ENCODE measurements at places on chromosomes 11 and 22. TPM values are rescaled to one million over a fixed set of nuclear protein-coding genes. Genes with fewer than 3 reads are reported as not detected.

The NNMT gene
- 56.4 TPM for total RNA-seq

DNA sequence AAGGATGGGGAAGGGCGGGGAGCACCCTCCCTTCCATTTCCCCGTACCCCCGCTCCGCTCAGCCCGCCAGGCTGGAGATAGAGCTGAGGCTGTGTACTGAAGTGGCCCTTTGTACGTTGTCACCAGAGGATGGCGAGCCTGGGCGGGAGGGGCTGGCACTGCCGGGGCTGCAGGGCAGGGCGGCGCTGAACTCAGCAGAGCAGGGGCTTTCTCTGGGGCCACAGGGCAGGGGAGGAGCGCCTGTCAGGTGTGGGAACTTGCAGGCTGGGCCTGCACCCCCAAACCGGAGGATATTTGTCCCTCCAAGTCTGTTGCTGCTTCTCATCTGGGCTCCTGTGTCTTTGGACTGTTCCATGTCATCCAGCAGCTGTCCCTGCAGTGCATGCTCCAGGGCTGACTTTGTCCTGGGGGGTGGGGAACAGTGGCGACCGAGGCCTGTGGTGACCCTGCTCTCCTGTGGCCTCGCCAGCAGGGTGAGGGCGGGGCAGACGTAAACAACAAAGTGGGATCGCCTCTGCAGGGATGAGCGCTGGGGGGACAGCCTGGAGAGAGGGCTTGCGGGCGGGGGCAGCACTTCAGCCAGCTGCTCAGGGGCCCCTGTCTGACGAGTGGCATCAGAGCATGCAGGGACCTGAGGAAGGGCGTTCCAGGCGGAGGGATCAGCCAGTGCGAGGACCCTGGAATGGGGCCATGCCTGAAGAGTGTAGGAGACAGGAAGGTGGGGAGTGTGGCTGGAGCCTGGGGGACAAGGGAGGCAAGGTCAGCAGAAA is 13.1 kb downstream of the MGAT3 start:
- no peak for DNase-seq

- DNase-seq, result no peak
These were observed 691.9 kb downstream of the FAM181B start for GRCh38 chr11:82041764-82042163.

DNA sequence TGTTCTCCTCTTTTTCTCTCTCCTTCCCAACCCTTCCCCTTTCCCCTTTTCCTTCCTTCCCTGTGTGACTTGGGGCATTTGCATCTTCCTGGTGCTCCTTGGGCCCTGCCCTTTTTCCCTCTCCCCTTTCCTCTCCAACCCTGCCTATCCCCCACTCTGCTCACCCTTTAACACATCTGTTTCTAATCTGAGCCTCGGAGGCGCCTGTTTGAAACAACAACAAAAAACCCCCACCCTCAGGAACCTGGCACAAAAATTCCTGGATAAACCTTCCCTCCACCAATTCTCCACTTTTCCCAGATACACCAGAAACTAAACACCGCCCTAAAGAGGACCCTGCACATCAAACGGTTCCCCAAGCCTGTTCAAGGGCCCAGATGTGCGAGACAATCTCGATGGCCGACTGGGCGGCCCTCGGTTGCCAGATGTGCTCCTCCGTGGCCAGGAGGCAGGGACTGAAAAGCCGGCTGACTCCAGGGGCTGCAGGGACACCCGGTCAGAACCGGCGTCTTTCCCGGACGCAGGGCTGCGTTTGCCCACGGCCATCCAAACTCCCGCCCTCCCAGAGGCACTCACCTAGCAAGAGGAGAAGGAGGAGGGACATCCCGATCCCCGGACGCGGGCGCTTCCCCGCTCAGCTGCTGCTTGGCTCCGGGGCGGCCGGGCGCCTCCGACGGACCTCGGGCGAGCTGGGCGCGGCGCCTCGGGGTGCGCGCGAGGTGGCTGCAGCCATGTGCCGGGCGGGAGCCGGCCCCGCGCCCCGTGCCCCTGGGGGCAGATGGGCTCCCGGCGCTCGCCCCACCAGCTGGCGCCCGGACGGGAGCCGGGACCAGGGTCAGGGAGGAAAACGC is 486 bp downstream of the CLMP start:
- DNase-seq, result no peak

GRCh38 chr11:113488931-113489351 is 13.7 kb upstream of the DRD2 start:
- DNase-seq, result no peak

The FGF19 gene
- 0.13 TPM for total RNA-seq

DNA sequence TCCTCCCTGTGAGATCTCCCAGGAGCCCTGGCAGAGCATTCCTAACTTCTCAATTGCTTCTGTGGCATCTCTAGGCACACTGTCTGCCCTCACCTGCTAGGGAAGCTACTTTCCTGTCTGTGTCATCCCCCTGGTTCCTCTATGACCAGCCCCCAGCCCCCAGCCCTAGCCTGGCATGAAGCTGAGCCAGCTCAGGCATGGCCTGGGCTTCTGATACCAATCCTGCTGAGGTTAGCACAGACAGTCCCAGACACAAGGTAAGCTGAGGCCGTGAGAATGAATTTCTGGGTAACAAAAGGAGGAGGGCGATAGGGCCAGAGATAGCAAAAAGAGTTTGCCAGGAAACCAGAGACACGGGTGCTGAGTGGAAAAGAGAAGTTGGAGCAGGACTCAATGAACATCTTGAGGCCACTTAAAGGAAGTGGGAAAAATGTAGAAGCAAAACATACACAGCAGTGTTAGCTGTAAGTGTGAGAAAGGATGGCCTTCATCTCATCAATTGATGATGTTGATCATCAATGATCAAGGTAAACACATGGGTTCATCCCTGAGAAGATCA is 87.6 kb upstream of the PICALM start:
- DNase-seq, result no peak
